Fibroblast of lung (primary cell): ENCODE measurements at places on chromosomes 3 and 15.

GRCh38 chr15:100863075-100863795 lies 16.4 kb upstream of the ALDH1A3 start:
- no peak for DNase-seq

- peak; percentile 8 for DNase-seq
Observed at GRCh38 chr3:155019575-155019974, 60.5 kb upstream of the MME start.

- peak; percentile 35 for DNase-seq
Observed at GRCh38 chr15:81026836-81027599, 26.3 kb downstream of the TLNRD1 start.

GRCh38 chr3:196323691-196324090 lies 5.7 kb upstream of the DYNLT2B start:
- no peak for DNase-seq

DNA sequence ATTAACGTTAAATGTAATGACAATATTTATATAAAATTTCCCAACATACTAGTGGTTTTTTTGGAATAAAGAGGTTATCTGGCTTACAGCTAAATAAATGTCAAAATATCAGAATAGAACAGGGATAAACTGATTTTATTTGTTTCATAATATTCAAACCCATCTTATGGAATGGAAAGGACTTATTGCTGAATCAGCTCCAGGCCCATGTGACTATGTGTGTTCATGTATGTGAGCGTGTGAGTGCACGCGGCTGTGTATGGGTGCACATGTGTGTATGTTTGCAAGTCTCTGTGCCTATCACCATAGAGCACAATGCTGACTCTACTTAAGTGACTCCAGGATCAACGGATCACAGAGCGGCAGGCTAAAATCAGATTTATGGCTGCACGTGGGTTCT lies 392.3 kb upstream of the GRM7 start:
- no peak for DNase-seq

DNA sequence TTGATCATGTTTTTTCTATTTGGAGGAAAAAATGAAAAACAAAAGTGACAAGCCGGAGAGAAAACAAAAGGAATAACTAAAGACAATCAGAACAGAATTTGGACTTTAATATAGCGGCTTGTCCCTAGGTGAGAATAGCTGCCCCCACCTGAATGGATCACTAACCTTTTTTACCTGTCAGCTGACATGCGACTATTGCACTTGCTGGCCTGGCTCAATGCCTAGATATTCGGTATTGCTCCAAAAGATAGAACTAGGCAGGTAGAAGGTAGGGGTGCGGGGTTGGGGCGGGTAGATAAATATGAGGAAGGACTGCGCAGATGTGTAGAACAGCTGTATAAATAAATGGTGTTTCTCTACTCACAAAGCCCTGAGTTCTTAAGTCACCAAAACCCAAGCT lies 650 bp upstream of the MORC1 start:
- DNase-seq, result no peak

GRCh38 chr3:142087676-142088075 lies 61.7 kb downstream of the TFDP2 start:
- DNase-seq, result peak; percentile 80

DNA sequence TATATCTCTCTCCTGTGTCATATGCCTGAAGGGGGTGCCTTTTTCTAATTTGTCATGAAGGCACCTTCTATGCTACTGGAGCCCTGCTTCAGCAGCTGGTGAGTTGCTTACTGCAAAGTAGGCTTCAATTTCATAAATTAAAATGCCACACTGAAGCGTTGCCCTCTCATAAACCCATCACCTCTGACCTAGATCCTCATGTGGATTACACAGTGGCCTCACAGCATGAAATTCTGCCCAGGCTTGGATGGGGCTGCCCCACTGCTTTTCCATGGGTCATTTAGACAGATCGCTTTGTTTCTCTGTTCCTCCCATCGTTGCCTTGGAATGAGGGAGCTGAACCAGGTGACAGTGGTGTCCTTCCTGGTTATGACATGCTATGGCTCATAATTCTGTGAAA lies 131.2 kb downstream of the RPL22L1 start:
- DNase-seq, result no peak

GRCh38 chr3:2130726-2131125 lies 32.1 kb downstream of the CNTN4 start:
- DNase-seq, result no peak

DNA sequence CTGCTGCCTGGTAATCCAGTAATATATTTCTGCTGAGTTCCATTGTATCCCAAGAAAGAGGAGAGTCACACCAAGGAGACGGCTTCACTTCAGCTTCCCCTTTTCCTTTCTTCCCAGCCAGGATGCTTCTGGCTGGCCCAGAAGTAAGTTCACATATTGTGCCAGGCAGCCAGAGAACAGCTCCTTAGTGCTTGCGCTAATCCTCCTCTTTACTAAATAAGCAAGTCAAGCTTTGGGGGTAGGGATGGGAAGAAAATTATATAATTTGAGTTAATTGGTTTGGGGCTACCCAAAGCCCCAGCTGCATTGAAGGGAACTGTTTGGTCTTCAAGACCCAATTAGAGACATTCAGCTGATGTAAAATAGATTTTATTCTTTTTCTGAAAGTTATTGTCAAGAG lies 218.8 kb upstream of the HES1 start:
- DNase-seq, result no peak

DNA sequence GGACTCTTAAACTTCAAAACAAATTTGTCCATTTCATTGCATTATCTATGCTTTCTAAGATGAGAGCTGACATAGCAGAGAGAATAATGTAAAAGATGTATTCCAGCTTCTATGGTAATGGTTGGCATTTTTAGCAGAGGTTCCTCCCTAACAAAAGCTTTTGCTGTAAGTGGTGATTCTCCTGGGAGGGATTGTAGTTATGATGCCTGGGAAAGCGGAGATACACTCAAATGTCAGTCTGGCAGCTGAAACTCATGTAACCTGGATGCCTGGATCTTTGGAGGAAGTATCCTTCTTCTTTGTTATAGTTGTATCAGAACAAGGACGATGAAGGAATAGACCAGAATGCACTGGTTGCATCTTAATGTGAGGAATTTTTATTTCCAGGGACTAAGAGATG lies 7.5 kb downstream of the CHL1 start:
- no peak for DNase-seq

- DNase-seq, result peak; percentile 59
Observed at GRCh38 chr3:14124223-14124614, 451 bp downstream of the CHCHD4 start.

DNA sequence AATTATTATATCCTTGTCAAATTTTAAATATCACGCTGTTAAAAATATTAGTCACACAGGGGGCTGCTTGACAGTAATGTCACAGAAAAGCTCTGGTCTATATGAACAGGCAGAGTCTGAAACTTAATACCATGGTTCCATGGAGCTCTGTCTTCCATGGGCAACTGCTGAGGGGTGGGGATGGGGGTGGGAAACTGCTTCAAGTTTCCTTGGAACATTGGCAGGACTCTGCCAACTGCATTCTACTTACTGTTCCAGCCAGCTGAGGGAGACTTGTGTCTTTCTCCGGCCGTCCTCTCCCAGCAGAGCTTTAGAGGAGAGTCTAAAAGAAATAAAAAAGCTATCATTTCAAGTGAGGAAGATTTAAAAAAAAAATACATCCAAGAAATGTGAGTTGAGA lies 348.7 kb downstream of the ZIC1 start:
- DNase-seq, result no peak

GRCh38 chr3:140436421-140436820 lies 241.4 kb upstream of the TRIM42 start:
- no peak for DNase-seq

GRCh38 chr3:171876680-171877147 lies 33.6 kb downstream of the TMEM212 start:
- peak; percentile 95 for DNase-seq

DNA sequence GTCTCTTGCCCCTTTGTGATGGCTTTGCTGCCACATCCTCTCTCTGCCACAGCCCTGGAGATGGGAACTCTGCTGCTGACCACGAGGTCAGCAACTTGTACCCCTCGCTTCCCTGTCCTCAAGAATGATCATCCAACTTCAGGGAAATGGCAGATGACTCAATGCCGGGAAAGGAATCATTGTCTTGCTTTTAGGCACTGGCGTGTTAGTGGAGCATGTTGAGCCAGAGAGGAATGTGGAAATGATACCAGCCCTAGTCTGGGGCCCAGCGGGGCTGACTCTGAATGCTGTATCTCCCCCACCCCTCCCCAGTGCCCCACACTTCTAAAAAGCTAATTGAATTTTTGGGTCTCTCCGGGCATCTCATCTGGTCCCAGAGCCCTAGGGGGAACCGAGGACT lies 184.9 kb upstream of the BHLHE40 start:
- peak; percentile 57 for DNase-seq

- DNase-seq, result no peak
Observed at GRCh38 chr3:11956781-11957180, 47.4 kb upstream of the SYN2 start.

DNA sequence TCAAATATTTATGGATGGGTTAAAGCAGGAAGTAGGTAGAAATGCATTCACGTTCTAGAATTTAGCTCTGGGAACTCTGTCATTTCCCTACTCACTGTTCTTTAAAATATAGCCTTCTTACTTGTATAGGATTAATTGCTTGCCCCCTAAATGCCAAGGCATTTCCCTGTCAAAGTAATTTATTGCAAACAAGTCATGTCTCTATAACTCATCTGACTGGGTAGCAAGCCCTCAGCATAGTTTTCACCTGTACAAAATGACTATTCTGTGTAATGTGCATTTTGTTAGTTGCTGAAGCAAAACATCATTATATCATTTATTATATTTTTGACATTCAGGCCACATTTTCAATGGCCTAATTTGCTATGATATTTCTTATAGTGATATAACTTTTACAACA lies 1308.2 kb upstream of the EPHA6 start:
- no peak for DNase-seq

GRCh38 chr15:90610190-90610589 lies 80.5 kb downstream of the CRTC3 start:
- peak; percentile 9 for DNase-seq

DNA sequence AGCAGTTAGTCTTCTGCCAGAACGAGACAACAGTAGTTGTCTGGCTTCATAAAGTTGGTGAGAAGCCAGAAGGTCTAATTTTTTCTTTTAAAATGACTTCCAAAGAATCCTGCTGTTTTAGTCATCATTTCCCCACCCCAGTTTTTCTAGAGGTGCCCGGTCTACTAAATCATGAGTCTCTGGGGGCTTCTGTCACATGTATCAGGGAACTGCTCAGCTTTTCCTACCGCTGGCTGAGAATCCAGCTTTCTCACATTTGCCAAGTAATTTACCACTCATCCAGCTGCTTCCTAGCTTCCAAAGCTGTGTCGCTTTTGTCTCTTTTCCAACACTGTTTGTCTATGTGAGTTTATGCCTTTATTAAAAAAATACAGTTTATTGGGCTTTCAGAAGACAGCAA lies 183.3 kb downstream of the NSUN3 start:
- peak; percentile 61 for DNase-seq

GRCh38 chr3:141454906-141455602 lies 31.8 kb upstream of the RASA2 start:
- peak; percentile 83 for DNase-seq

GRCh38 chr3:153599685-153600084 lies 437.7 kb downstream of the RAP2B start:
- DNase-seq, result peak; percentile 92

- DNase-seq, result no peak
Observed at GRCh38 chr3:12893852-12894251, 52.5 kb upstream of the RPL32 start.

- DNase-seq, result no peak
Observed at GRCh38 chr3:182244222-182244971, 532.7 kb downstream of the SOX2 start.

GRCh38 chr15:72231833-72232478 lies 966 bp upstream of the PKM start:
- peak; percentile 82 for DNase-seq

DNA sequence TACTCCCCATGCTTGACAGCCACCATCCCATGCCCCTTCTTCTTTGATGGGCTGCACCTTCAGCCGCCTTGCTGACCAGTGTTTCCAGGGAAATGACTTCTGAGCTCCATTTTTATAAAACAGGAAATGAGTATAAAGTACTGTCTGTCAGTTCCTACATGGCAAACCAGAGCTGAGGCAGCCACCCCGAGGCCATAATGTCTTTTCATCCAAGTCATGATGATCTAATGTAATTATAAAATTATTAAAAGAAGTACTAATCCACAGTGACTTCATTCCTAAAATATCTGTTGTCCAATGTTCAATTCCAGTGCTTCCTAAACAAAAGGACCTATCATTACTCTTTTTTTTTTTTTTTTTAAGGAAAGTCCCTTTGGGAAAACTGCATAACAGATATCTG lies 75.2 kb upstream of the HERC1 start:
- DNase-seq, result peak; percentile 35

GRCh38 chr15:73802431-73803041 lies 49.4 kb upstream of the INSYN1 start:
- DNase-seq, result peak; percentile 8

DNA sequence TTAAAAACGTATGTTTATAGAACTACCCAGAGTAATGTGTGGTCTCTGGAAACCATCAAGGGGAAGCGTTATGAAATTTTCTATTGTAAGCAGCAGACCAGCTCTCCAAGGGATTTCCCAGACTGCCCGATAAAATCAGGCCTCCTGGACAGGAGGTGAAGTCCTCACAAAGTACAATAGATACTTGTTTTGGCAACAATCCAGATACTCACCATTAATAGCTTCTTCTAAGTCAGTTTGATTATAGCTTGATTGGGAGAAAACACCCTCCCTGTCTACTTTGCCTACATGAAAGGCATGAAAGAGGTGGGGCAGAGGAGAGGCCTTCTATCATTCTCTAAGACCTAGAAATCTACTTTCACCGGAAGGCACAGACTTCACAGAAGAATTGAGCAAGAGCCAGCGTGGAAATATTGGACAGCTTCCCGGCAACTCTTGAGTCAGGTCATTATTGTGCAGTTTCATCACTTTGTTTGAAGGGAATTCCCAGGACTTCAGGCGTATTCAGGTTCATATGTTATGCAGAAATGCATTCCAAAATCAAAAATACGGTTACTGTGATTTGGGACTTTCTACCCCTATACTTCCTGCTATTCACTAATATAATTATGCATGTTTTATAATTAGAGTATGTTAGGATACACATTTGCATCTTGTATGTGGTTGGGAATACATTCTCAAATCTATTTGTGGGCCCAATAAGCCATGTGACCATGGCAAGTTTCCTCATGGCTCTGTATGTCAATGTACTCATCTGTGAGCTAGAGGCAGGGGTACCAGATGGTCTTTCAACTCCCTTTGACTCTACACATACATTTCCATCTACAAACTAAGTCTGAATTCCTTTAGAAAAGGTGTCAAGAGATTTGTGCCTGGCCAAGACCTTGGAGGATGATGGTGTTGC lies 103.5 kb downstream of the CD47 start:
- DNase-seq, result peak; percentile 97

DNA sequence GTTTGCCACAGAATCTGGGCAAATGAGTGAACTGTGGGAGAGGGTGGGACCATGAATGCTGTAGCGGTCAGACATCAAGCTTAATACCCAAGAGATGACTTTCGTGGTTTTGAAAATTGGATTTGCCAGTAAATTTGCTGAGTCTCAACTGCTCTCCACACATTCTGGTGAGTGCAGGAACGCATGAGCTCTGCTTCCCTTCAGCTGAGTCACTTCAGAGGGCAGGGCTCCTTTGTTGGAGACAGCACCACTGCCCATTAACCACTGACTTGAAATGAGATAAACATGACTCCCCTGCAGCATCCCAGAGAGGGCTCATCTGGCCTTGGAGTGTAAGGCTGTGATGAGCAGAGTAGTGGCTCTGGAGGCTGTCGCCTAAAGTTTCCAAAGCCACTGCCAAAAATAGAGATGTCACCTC lies 22.6 kb downstream of the RARRES1 start:
- DNase-seq, result peak; percentile 100
